ENCODE measurements at places on chromosomes 7 and 10.

DNA sequence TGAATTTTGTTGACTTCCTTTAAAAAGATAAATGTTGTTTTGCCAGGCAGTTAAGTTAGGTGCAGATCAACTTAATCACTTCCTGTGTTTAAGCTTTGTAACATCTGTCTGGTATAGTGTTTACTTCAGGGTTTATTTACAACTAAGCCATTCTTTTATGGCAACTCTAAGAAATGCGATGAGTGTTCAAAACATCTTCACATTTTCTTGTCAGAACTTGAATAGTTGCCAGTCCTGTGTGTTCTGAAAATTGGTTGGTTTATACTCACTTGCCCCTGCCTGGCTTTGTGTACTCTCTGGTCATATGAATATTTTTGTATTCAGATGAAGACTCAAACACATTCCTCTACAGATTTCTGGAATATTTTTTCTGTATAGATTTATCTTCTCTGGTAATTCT, 327.2 kb downstream of the MDFIC start:
- no peak for DNase-seq

- DNase-seq: no peak
These were observed 10.2 kb downstream of the PYROXD2 start for GRCh38 chr10:98404571-98405359.

GRCh38 chr10:114571316-114571999, 86.6 kb downstream of the ABLIM1 start:
- DNase-seq: no peak

DNA sequence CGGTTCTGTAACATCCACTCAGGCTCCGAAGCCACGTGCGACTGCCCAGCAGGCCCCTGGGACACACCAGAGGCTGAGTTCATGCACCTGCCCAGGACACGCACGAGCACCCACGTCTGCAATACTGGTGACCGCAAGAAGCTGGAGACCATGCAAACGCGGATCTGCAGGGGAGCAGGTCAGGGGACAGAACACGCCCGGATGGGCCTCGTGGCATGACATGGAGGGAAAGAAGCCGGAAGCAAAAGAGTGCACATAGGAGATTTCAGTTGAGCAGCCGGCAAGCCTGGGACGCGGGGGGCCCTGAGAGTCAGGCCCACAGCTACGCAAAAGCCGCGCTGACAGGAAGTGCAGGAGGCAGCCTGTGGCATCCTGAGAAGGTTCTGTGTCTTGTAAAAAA, 73.7 kb downstream of the FOXL3 start:
- DNase-seq: no peak

- DNase-seq: no peak
These were observed 160.1 kb upstream of the TNS3 start for GRCh38 chr7:47741984-47742383.

- no peak for DNase-seq
These were observed 556.4 kb downstream of the SORCS1 start for GRCh38 chr10:106608066-106608465.

DNA sequence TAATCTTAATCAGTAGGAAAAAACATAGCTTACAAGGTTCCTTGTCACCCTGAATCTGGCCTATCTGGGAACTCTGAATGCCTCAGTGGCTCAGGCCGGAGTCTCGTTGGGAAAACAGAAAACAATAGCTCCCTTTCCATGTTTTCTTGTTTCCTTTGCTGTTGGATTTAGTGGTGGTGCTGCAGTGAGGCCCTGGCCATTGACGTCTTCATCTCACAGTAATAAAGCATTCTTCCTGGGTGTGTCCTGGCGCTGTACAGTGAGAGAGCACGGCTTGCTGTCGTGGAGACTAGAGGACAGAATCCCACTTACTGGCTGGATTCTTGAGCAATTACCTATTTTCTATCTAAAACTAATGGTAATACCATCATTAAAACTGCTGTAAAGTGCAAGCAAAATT, 1.3 kb upstream of the SPOCK2 start:
- no peak for DNase-seq

DNA sequence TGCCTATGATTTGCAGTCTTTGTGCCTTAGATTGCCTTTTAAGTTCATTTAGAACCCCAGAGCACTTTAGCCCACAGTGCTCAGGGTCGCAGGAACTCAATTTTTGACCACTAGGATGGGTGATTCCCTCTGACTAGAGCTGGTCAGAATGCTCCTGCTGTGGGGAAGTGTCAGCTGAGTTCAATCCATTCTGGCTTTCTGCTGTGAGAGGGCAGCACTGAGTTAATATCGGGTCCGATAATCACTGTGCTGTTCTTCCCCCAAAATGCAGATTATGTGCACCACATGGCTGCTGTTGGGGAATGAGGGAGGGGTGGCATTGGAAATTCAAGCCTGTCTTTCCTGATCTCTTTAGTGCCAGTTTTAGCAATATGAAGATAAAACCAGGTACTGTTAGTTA, 886.4 kb downstream of the DNAJB9 start:
- no peak for DNase-seq

DNA sequence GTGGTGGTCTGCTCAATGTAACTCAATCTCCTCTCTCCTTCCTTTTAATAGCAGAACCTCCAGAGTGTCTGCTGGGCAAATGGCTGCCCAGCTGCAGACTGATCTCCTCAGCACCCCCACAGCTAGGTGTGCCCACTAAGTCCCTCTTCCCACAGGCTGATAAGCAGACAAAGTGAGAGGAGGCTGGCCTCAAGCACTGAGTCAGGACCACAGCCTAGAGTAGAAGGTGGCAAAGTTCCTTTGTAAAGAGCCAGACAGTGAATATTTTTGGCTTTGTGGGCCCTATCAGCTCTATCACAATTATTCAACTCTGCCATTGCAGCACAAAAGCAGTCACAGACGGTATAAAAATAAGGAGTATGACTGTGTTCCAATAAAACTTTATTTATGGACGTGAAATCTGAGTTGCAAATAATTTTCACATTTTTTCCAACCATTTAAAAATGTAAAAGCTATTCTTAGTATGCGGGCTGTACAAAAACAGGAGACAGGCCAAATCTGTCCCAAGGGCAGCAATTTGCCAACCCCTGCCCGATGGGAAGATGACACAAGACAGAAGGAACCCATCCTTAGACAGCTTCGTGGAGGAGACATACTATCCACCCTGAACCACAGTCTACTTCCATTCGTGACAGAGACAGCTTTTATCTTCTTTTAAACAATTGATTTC, 23.4 kb downstream of the JAZF1 start:
- no peak for DNase-seq

GRCh38 chr7:47982610-47983009, 3.2 kb upstream of the HUS1 start:
- DNase-seq: no peak

GRCh38 chr7:5094641-5095040, 49.0 kb downstream of the RBAK start:
- DNase-seq: no peak

DNA sequence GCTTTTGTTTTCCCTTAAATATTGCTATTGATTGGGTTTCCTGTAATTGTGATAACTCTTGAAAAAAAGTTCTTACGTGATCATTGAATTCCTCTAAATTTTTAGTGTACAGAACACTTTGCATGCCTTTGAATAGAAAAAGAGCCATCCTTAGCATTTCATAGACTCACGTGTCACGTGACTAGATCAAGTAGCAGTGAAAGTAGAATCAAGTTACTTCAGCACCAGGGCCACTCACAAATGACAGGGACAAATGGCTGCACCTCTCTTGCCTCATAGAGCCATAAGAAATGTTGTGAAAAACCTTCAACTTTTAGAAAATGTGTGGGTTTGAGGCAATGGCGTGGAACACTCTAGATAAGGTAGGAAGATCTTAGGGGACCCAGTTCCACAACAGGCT, 203.8 kb downstream of the ZEB1 start:
- DNase-seq: no peak

DNA sequence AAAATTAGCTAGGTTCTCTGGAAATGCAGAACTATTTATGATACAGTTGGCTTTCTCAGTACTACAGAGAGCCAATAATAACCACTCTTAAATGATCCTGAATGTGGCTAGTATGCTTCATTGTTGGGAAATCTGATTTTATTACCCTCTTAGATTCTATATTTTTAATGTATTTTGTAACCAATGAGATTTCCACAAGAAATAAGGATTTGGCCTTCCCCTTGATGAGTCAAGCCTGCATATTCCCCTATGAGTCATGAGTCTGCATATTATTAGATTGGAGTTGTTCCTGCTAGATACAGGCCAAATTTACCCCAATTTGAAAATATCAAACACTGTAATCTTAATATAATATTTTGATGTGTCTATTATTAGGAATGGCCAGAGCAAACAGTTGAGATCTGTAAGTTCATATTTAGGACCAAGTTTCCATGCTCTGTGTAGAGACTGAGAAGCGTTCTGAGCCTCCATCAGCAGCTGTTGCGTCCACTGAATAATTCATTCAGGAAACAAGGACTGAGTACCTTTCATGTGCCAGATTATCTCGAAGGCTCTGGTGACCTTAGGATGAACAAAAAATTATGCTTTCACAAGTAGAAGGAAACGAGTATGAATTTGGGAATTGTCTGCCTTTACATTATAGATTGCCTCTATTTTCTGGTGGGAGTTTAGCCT, 793.4 kb downstream of the NRG3 start:
- DNase-seq: no peak

DNA sequence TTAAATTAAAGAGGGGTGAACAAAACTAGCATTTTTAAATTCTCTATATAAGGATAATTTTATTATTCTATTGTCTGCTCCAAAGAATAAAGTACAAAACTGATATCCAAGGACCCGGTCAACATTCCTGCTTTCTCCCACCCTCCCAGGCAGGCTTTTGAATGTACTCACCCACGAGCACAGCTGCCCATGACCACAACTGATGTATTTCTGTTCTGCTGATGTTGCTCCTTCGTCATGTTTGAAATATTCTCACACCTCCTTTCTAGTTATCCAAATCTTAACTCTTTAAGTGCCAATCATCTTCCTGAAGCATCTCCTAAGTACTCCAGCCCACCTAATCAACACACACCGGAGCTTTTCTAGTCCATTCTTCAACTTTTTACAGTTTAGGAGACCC, 46.7 kb downstream of the CALD1 start:
- DNase-seq: no peak

DNA sequence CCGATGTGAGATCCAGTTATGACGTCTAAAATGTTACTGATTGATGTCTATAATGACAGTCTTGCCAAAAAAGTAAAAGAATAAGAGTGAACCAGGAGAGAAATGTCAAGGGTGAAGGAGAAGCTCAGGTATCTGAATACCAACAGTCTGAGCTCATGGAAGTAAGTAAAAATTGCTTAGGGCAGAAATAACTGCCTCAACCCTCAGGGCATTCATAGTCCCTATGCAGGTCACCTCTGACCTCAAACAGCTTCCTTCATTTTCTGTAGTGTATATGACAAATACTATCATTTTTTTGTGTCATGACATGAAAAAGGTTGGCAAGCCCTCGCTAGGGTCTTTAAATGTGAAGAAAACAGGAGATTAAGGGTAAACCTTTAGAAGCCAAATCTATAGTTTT, 41.0 kb upstream of the MRPS16 start:
- DNase-seq: no peak

- no peak for DNase-seq
These were observed 153.3 kb downstream of the POU6F2 start for GRCh38 chr7:39130857-39131526.

DNA sequence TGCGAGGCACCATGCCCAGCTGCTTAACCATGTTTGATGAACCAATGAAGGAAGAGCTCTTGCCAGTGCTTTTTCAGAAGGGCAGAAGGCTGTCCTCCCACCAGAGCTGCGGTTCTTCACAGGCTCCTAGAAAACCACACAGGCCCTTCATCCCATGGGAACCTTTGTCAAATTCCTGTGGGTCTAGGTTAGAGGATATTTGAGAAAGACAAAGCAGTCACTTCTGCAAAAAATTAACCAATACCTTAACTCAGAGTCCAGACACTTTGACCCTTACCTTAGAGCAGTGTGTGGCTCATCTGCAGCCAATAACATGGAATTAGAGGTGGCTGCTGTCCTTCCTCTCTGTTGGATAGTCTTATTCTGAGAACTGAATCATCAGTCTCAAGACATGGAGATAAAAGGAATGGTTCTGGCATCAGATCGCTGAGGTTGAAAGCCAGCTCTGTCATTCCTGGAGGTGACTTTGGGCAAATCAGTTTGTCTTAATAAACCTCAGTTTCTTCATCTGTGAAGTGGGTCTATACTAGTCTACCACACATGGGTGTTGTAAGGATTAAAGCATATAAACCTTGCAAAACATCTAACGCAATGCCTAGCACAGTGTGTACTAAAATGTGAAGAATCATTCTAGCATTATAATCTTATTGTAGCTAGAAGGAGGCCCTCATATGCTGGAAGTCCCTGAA, 65.1 kb upstream of the PIP4K2A start:
- no peak for DNase-seq

- no peak for DNase-seq
These were observed 113.5 kb downstream of the HTR5A start for GRCh38 chr7:155183655-155184054.

DNA sequence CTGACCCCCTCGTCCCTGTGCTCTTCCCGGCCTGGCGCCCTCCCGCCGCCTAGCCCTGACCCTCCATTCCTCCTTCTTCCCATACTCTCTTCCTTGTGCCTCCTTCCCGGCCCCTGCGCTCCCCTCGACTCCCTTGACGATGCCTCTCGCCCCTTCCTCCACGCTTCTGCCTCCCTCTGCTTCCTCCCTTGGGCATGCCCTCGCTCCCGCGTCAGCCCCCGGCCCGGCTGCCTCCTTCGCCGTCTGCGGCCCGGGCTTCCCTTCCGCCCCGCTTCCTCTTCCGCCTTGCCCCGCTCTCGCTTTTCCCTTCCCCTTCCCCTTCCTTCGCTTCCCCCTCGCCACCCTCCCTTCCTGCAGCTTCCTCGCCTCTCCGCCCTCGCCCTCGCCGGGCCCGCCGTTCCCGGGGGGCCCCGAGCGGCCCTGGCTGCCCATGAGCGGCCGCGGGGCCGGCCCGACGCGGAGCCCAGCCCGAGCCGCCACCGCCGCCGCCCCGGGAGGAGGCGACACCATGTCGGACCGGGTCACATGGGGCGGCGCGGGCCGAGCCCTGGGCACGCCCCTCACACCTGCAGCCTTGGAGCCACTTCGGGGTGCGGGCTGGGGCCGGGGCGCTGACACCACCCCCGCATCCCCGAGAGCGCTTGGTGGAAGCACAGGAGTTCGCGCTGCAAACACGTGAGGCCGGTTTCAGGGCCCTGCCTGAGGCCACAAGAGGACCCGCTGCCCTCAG, at the start of gene FBXW4:
Gene FBXW4 (minus strand): TSS at position 497 of the 730 bp plus-strand sequence. CDS start 65 bp downstream, at position 432.
- no peak for DNase-seq

GRCh38 chr7:128056901-128057300, 25.7 kb upstream of the LRRC4 start:
- DNase-seq: no peak

- no peak for DNase-seq
These were observed 141.9 kb downstream of the ADK start for GRCh38 chr10:74292871-74293427.
